ENCODE measurements at places on chromosomes 7 and 10.

DNA sequence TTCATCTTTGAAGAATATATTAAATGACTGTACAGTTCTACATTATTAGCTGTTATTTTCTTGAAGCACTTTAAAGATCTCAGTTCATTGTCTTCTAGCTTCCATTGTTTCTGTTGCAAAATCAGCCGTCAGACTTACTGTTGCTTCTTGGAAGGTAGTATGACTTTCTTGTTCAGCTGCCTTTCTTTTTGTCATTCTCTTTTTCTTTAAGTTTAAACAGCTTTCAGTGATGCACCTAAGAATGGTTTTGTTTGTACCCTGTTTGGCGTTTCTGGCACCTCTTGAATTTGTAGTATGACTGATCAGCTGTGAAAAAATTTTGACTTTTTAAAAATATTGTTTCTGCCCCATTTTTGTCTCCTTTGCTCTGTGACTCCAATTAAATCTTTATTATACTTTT, 9.3 kb downstream of the MKLN1 start:
- no peak for DNase-seq

GRCh38 chr10:83432261-83433045, 706.9 kb upstream of the GHITM start:
- no peak for DNase-seq

GRCh38 chr10:48306870-48307710, 613 bp downstream of the MAPK8 start:
- DNase-seq = peak; percentile 62

- no peak for DNase-seq
These were observed 245.6 kb downstream of the BICC1 start for GRCh38 chr10:58758321-58758720.

- DNase-seq = no peak
These were observed 286.6 kb downstream of the BMPER start for GRCh38 chr7:34191771-34192479.

DNA sequence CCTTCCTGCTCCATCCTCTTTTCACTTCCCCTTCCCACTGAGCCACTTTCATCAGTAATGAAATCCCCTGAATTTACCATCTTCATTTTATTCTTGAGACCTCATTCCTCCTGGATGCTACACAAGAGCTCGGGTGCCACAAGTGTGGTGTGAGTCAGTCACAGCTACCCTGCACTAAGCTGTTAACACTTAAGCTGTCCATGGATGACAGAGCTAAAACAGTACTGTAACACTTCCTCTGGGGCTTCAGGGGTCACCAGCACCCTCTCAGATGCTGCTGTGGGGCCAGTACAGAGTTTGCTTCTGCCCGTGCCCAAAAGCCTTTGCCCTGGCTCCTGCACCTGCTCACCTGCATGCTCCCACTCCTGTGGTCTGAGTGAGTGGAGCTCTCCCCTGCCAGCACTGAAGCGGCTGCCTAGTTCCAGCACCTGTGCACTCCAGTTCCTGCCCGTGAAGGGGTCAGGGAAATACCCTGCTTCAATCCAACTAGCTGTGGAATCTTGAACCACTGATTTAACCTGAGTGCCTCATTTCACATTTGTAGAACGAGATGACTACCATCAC, 71.9 kb downstream of the POT1 start:
- DNase-seq = no peak

DNA sequence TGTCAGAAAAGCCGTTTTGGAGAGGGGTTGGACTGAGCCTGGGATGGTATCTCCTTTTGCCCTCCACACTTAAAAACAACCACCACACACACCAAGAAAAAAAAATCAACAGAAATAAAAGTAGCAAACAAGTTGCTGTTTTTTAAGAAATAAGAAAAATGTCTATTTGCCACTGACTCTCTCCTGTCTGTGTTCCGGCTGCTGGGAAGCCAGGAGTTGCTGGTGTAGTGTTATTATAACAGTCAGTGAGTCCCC, 163 bp downstream of the EGR2 start:
- DNase-seq = no peak

- DNase-seq = no peak
These were observed 12.5 kb upstream of the TNRC18 start for GRCh38 chr7:5436003-5436678.

GRCh38 chr10:88386204-88386788, 196.8 kb downstream of the RNLS start:
- peak; percentile 65 for DNase-seq

DNA sequence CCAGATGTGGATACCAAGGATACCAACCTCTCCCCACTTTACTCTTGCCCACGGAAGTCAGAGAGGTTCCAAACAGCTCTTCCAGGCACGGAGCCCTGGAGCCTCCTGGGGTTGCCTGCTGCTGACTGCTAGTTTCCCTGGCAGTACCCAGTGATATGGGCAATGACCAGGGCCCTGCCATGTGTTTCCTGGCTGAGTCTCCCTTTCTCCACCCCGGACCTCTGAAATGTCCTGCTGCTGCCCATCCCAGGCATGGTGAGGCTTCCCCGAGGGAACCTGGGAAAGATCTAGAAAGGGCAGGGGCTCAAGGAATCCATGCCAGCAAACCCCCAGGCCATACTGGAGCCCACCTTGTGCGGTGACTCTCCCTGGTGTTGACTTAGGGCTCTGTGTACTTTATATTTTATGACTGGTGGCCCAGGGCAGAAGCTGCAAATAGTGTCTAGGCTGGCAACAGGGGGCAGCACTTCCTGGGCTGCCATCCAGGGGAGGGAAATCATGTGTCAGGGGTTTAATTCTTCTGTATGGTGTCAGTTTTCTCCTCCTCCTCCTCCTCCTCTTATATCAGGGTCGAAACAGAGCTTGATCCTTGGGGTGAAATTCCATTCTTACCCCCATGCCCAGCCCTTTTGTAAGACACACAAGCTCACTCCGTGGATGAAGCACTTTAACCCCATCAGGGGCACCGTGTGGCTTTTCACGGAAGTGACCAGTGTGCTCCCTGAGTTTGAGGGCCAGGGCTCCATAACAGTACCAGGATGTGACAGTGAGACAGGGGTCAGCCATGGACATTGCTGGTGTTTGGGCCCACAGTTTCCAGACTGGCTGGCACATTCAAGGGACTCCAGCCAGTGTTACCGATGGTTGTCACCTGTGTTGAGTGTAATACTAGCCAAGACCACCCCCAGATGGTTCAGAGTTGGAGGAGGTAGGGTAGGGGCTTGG, 62.4 kb upstream of the GDF10 start:
- no peak for DNase-seq

DNA sequence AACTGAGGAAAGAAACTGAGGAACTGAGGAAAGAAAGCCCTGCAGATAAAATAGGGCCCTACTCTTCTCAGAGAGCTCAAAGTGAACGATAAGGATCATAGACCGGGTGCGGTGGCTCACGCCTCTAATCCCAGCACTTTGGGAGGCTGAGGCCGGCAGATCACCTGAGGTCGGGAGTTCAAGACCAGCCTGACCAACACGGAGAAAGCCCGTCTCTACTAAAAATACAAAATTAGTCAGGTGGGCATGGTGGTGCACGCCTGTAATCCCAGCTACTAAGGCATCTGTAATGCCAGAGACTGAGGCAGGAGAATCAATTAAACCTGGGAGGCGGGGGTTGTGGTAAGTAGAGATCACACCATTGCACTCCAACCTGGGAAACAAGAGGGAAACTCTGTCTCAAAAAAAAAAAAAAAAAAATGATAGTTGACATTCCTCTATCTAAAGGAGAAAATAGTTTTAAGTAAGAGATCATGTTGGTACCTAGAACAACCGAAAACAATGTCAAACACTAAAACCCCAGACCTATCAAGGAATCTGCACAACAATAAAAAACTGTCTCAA, 2.5 kb downstream of the MKRN1 start:
- no peak for DNase-seq

DNA sequence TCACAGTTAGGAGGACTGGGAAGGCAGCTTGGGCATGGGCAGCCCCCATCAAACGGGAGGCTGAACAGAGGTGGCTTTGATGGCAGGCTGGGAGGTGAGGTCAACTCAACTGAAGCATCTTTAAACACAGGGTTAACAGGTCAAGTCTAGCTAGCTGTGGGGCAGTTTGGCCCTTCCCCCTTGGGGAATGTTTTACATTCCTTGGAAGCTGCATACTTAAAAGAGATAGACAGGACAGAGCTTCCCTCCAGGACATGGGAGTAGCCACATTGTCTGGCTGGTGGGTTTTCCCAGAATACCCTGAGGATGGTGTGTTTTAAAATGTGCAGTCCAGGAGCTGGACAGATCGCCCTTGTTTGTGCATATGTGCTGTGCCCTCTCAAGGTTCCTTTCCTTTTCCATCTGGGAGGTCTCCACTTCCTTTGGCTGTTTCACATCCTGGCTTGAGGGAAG, 6.8 kb upstream of the RASSF4 start:
- no peak for DNase-seq

GRCh38 chr10:3486346-3487065, 298.5 kb downstream of the KLF6 start:
- DNase-seq = peak; percentile 49

DNA sequence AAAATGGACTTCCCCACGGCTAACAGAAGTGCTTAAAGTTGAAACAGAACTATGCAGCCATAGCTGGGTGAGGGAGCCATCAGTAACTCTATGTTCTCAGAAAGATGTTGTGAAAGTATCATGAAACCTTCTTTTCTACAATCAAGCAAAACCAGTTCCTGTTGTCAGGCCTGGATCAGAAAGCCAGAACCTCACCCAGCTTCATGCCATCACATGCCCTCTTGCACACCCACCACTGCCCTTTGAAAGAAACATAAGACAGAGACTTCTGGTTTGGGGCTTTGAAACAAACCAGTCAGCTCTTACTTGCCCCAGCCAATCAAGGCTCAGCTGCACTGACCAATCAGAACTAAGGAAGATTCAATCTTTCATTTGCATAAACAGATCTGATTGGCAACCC, 230.8 kb upstream of the FERD3L start:
- no peak for DNase-seq

DNA sequence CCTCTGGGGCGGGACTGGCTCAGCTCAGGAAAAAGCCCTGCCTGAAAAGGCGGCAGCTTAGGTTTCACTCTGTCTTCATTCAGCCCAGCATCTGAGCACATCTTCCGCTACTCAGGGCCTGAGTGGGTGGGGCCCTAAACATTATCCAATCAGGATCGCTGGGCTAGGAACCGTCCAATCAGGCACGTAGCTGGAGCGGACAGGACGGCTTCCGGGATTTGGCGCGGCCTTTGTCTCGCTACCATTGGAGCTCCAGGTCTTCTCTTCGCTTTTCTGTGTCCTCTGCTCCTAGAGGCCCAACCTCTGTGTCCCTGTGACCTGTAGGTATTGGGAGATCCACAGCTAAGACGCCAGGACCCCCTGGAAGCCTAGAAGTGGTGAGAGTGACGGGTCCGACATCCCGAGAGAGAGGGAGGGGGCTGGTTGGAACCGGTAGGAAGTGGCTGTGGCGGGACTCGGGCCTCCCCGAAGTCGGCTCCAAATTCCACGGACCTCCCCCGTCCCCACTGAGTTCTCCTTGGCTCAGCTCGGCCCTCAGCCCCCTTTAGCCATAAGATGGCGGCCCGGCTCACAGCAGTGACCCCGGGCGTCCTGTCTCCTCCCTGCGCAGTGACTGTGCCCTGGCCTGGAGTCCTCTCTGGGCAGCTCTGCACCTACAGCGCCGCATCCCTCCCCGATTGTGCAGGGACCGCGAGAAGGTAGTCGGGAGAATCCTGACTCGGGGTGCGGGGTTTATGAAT, 99.1 kb downstream of the ZNF680 start:
- peak; percentile 65 for DNase-seq

GRCh38 chr7:132614428-132615318, 38.4 kb upstream of the PLXNA4 start:
- DNase-seq = no peak

Data from iris pigment epithelial cell (primary cell).